ENCODE measurements at places on chromosomes 11 and 22.

DNA sequence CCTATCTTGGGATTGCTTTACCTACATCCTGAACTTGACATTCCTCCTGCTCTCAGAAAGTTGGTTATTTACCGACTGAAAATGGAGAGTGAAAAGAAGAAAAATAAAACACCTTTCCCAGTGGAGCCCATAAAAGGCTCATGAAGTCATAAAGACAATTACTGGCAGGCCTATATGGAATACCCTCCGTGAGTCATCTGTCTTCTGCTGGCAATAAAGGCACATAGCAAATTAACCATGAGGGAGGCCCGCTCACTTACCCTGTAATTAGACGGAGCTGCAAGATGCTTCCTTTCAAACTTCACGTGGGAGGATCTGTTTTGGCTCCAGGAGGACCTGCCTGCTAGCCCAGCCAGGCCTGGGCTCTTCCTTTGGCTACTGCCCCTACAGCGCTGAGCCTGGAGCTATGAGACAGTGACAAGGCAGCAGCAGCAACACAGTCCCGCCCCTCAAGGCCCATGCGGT is 540.4 kb downstream of the BUD13 start:
- no peak for DNase-seq

DNA sequence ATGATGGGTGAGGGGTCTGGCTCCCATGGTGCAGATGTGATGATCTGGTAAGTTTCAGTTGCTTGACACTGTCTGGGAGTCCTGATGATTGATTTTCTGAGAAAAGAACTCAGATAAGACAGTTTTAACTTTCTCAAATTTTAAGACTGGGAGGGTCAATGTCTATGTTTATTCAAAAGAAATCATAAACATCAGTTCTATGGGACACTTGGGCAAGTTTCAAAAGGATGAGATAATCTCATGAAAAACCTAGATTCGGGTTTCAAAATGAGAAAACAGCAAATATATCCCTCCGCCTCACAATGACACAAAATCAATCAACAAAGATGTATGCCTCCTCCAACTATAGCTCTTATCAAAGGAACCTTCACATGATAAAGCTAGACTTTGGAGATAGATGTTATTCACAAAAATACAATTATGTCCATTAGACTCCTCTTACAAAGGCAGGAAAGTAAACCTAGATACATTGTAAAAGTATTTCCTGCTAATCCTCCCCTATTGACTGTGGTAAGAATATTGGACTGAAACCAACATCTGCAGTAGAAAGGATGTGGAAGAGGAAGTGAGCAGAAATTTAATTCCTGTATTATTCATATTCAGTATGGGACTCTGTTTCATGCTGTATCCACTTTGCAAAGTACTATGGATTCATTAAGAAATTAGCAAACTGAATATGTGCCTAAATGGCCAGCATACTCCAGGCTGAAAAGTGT is 21.6 kb downstream of the SVIP start:
- no peak for DNase-seq

DNA sequence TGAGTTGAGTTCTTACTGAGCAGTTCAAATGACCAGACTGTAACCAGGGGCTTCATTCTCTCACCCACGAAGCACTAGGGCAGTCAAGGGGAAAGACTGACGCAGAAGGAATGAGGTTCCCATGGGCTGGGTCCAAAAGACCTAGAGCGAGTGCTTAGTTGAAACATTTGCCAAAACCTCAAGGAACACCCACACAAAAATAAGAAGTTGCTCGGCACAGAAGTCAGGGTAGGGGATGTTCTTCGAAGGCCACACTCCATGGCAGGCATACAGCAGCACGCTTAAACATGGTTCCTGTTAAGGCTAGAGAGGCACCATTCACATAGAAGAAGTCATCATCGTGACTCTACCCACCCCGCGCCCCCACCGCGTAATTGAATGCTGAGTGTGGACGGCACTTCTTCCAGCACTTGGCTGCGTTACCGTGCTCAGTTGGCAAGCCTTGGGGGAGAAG is 52.9 kb downstream of the TIMP3 start:
- no peak for DNase-seq

DNA sequence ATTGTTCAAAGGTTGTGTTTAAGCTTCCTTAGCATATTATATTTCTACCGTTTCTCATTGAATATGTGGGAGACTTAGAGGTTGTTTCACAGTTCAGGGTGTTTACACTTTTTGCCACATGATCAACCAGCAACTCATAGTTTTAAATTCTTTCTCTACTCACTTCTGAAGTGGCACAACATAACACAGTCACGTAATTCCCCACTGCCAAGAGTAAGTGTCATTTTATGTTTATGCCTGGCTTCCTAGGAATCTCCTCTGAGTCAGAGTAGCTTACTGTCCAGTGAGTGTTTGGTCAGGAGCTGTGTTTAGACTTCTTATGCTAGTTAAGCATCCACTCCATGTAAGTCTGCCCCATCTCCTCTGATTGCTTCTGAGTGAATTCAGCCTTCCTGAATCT is 520.8 kb upstream of the KIRREL3 start:
- no peak for DNase-seq

Data from renal cortex interstitium (tissue), 15 donors.